ENCODE measurements at places on chromosomes 4 and X.

DNA sequence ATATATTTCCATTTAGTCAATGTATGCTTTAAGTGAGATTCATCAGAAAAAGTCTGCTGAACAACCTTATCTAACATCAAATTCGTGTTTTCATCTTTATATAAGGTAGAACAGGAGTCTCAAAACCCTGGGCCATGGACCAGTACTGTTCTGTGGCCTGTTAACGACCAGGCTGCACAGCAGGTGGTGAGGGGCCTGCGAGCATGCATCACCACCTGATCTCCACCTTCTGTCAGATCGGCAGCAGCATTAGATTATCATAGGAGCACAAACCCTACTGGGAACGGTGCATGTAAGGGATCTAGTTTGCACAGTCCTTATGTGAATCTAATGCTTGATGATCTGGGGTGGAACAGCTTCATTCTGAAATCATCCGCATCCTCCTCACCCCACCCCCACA is 3.2 kb downstream of the CTSO start:
- no peak for DNase-seq

DNA sequence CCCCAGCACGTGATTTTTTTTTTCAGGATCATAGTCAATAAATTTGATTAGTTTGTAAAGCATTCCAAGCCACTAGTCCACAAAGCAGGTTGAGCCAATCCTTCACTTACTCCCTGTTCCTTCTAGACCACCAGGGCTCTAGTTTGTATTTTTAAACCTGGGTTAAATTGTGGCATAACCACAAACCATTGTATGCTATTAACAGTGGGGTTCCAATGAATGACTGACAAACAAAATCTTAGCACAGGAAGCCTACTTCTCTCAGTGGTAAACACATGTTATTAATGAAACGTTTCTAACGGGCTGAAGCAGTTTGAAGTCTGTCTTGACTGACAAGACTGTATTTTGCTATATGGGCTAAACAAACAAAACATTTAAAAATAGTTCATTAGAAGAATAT is 48.6 kb upstream of the GYPA start:
- no peak for DNase-seq

DNA sequence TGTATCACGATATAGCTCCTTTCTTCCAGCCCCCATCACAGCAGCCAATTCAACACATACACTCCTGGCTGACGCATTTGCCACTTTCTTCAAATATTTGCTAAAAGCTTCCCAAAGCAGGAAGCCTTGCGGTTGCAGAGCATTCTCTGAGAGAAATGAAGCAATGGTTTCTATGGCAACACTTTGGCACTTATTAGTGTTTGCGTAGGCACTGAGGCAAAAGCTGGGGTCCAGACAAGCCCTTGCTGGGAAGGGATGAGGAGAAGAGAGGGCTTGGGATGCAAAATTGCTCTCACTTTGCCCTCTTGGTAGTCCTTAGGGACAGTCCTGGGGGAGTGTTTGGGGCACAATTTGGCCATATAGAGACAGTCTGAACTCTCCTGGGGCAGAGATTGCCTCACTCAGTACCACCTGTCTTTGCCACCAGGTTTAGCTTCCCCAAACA is 55.0 kb upstream of the PAK3 start:
- no peak for DNase-seq

DNA sequence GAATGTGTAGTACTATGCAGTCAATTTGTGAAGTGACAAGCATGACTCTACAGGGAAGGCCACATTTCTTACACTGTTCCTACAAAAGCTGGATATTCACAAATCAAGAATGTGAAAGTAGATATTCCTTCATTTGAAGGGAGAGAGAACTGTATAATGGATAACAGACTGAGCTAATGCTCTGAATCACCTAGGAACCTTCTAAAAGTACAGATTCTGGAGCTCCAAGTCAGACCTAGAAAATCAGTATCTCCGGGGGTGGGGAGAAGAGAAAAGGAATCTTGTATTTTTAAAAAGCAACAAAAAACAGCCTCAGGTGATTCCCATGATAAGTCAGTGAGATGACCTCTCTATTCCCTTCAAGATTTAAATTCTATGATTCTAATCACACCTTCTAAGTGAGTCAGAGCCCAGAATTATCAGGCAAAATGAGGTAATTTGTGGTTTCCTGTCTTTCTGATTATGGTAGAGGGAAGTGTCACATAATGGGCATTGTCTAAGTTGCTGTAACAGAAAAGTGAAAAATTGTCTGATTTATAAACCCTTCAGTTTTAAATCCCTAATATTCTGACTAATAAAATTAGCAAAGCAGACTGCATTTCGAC is 80.9 kb downstream of the IL21 start:
- DNase-seq: no peak

- DNase-seq: no peak
Measured at GRCh38 chr4:2417765-2418649, at the start of gene ZFYVE28. Gene ZFYVE28 (minus strand): TSS chr4:2418645. CDS start chr4:2418323, 322 bp downstream.

- DNase-seq: no peak
Measured at GRCh38 chr4:92451782-92452181, 148.0 kb downstream of the GRID2 start.

GRCh38 chr4:30870513-30870912 is 150.3 kb downstream of the PCDH7 start:
- DNase-seq: no peak
